AG08396 (cell line): ENCODE measurements at places on chromosomes 13 and 19.

DNA sequence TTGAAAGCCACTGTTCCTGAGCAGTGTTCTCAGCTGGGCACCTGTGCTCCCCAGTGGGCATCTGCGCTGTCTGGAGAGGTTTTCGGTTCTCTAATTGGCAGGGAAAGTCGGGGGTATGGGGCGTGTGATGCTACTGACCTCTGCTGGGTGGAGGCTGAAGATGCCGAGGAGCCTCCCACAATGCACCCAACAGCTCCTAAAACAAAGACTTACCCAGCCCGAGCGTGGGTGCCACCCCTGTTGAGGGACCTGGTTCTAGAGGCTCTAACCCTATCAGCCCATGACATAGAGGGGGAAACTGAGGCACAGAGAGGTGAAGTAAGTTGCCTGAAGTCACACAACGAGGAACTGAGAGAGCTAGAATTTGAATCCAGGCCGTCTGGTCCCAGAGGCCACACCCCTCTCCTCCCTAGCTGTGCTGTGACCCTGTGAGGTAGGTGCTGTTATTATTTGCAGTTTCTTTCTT, 2.3 kb downstream of the SPACA4 start:
- peak; percentile 77 for DNase-seq

DNA sequence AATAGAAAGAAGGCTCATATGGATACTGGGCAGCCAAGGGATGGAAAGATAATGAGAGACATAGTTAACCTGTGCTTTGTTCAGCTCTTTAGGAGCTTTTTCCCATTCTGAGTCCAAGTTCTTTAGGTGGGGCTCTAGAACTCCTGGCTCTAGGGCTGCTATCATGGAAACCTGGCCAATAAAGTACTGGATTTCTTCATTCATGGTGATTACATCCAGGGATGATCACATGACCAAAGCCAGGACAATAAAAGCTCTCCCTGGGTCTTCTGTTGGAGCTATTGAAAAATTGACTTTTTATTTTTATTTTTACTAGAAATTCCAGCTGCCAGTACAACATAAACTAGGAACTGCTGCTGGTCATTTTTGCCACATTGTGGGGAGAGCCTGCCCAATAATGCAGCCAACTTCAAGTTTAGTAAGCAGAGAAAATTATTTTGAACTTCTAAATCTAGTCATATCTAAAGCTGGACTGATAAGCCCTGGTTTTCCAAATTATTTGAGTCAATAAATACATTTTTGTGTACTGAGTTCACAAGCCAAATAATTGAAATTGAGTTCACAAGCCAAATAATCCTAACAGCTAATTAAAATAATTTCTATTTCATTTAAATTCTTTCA, 224.9 kb upstream of the STARD13 start:
- no peak for DNase-seq

GRCh38 chr13:35764326-35765015, 288.0 kb upstream of the MAB21L1 start:
- DNase-seq, result peak; percentile 59

DNA sequence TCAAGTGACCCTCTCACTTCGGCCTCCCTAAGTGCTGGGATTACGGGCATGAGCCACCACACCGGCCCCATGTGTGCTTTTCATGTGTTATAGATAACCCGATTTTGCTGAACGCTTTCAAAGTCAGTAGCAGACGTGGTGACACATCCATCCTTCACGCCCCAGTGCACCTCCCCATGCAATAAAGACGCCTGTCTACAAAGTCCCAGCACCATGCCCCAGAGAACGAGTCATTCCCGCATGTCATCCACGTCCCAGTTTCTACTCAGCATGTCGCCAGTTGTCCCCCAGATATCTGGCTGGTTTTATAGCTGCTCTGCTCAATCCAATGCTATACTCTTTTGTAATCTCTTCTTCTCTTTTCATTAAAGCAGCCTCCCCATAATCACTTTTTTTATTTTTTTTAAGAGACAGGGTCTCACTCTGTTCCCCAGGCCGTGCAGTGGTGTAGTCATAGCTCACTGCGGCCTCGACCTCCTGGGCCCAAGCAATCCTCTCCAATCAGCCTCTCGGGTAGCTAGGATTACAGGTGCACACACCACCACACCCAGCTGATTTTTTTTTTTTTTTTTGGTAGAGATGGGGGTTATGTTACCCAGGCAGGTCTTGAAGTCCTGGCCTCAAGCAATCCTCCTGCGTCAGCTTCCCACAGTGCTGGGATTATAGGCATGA, 42.5 kb downstream of the DNM2 start:
- DNase-seq, result no peak

DNA sequence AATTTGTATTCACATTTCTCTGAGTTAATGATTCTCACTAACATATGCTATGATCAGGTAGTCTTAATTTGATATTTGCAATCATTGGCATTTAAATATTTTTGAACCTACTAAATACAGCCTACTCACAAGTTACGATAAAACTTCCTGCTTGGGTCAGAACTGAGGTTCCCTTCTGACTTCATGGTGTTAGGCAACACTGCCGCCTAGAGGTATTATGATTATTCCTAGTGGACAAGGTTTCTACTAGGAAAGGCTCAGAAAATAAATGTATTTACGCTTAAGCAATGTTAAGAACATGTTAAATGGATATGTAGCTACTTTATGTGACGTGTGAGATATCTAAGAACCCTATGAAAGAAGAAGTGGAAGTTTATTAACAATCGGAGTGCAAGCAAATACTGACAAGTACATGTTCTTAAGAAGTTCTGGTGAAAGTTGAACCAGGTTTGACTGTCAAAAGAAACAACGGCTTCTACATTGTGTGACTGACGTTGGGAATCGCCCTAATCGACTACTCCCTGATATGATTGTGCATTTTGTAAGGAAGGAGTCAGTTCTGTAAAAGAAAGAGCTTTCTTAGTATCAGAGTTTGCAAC, 1395.8 kb downstream of the SLITRK5 start:
- no peak for DNase-seq
